Stimulated activated naive CD8-positive, alpha-beta T cell treated with anti-CD3 and anti-CD28 coated beads, Interleukin-15, amount 100 ng/mL, for 72 hours (primary cell): ENCODE measurements at places on chromosomes 2 and 18.

DNA sequence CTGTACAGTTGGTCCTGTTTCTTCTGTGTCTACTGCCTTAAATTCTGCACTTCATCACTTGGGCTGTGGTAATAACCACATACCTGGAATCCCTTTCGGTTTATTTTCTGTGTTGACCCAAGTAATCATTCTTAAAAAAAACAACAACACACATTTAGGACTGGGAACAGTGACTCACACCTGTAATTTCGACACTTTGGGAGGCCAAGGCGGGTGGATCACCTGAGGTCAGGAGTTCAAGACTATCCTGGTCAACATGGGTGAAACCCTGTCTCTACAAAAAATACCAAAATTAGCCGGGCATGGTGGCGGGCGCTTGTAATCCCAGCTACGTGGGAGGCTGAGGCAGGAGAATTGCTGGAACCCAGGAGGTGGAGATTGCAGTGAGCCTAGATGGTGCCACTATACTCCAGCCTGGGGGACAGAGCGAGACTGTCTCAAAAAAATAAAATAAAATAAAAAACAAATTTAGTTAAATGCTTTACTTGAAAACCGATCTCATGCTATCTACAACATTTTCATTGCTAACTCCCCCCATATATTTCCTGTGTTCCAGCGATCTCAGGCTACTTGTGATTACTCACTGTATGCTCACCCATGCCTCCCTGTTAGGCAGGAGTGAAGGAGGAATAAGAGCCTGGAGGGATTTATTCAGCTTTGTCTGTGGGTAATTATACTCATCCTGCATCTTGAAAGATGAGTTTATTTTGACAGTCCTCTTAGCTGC is 18.2 kb downstream of the ACSL3 start:
- no peak for DNase-seq

- DNase-seq = no peak
Measured at GRCh38 chr18:56382541-56382940, 255.9 kb downstream of the TXNL1 start.

GRCh38 chr2:60527762-60528161 is 25.7 kb downstream of the BCL11A start:
- DNase-seq = no peak

GRCh38 chr2:174595116-174595809 is 2.3 kb downstream of the WIPF1 start:
- no peak for DNase-seq

GRCh38 chr2:42569883-42570282 is 1.5 kb downstream of the MTA3 start:
- DNase-seq = no peak

GRCh38 chr2:75853436-75853835 is 142.7 kb upstream of the GCFC2 start:
- no peak for DNase-seq
